Cortex of kidney (tissue), 1 donor: ENCODE measurements at places on chromosomes 16 and 17.

DNA sequence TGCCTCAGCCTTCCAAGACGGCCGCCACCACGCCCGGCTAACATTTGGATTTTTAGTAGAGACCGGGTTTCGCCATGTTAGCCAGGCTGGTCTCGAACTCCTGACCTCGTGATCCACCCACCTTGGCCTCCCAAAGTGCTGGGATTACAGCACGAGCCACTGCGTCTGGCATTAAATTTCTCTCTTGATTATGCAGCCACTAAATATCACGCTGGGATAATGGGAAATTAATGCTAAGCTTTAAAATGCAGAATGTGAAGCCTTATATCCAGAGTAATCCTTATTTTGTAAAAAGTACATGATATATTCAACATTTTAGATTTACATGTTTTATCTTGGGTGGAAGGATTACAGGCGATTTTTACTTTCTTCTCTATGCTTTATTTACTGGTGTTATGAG is 89.2 kb downstream of the ANKRD11 start:
- DNase-seq = no peak

- no peak for DNase-seq
These were observed 6.3 kb downstream of the TTYH2 start for GRCh38 chr17:74219576-74220133.

DNA sequence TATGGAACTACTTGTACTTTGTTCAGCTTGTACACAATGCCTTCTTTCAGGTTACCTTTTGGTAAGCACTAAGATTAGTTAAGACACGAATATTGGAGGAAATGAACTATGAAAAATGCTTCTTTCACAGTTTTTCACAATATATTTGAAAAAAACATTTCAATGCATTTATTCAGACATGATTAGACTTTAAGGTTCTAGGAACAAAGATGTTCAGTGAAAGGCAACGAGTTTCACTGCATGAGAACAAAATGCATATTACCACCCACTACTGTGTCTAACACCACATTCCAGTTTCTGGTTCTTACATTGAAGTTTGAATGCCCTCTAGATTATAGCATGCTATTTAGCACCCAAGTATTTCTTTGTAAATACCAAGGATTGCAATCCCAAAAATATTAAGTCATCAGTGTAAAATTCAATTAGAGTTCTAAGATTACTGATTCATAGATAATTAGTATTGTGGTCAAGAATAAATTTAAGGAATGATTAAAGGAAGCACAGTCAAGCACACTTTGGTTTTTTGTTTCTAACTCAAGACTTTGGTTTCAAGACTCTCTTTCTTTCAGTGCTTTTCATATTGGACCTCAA is 261.7 kb downstream of the CEP112 start:
- DNase-seq = no peak

GRCh38 chr17:67125924-67126323 is 81.6 kb downstream of the CACNG1 start:
- no peak for DNase-seq

GRCh38 chr17:44071198-44071520 is 624 bp downstream of the G6PC3 start:
- no peak for DNase-seq

DNA sequence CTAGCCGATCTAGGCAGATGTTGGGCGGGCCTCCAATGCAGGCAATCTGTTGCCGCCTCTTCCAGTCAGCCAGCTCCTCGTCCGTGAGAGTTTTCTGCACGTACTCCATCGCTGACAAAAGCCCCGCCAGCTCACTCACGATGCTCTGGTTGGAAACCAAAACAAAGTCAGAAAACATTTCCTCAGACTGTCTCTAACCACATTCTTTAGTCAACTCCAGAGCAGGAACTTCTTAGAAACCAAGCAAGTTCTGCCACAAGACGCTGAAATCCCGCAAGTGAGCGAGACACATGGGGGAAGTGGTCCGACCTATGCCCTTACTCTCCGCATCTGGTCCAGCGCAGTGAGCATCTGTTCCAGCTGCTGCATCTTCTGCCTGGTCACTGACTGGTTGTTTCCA is 49.1 kb downstream of the STAT5A start:
- DNase-seq = no peak

- no peak for DNase-seq
These were observed 251.8 kb downstream of the MAF start for GRCh38 chr16:79348521-79349306.

DNA sequence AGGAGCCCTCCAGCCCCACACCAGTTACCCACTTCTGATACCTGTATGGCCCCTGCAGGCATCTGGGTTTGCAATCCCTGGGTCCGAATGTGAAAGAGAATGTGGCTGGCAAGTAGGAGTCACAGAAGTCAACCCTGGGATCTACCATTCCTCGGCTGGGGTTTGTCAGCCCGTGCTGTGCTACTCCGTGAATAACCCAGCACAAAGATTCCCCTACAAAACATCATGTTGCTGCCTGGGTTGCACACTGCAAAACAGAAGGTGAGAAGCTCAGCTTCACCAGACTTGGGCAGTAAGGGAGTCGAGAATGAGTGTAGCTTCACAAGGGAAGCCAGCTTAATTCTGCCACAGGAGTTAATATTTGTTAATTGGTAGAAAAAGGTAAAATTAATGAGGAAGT is 137.1 kb downstream of the ZFHX3 start:
- no peak for DNase-seq

DNA sequence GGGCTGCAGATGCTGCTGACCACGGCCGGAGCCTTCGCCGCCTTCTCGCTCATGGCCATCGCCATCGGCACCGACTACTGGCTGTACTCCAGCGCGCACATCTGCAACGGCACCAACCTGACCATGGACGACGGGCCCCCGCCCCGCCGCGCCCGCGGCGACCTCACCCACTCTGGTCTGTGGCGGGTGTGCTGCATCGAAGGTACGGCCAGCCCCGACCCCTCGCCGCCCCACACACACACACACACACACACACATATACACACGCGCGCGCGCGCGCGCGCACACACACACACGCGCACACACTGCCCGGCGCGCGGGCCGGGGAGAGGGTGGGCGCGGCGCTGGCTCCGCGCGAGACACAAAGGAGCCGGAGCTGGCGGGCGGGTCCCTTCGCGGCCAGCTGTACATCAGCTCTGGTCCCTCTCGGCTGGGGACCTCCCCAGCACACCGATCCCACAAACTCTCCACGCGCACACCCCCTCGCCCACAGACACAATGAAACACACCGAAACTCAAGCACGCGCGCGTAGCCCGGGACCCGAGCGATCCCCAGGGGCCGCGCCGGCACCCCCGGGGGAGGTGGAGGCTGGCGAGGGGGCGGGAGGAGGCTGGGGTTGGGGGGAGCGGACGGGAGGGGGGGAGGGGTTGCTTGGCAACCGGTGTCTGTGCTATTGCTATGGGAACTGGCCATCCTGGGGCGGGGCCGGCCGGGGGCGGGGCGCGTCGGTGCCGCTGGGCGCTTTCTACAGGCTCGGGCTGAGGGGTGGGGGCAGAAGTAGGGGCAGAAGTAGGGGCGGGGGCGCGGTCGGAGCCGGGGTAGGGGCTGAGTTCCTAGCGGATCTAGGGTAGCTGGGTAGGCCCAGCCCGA is 658 bp downstream of the CACNG4 start:
- DNase-seq = no peak

DNA sequence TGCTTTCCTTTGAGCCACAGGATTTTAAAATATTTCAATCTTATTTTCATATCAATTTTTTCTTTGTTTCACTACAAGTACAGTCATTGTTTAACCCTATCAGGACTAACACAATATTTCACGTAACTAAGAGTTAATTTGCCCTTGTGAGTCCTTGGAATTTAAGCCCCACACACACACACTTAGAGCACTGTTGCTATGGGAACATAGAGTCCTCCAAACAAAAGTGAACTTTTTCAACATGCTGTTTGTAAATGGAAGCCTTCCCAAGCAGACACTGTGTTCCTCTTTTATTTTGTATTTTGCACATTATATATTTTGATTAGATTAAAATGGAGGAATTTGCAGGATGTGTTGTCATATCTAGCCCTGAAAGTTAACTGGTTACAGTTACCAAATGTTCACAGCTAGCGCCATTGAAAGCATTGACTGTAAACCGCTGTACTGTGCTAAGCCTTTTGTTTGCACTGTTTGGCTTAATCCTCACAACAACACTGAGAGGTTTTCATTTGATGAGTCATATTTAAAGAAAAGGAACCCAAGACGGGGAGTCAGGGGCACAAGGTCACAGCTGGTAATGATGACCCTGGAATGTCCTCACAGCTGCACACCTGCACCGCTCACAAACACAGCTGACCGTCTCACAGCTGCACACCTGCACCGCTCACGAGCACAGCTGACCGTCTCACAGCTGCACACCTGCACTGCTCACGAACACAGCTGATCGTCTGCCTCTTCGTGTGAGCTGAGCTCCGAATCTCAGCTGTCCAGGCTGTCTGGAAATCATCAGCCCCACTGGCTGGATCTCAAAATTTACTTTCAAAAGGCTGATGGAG is 6.3 kb downstream of the HSBP1 start:
- no peak for DNase-seq

- DNase-seq = no peak
These were observed 14.7 kb upstream of the RPTOR start for GRCh38 chr17:80529904-80530292.

DNA sequence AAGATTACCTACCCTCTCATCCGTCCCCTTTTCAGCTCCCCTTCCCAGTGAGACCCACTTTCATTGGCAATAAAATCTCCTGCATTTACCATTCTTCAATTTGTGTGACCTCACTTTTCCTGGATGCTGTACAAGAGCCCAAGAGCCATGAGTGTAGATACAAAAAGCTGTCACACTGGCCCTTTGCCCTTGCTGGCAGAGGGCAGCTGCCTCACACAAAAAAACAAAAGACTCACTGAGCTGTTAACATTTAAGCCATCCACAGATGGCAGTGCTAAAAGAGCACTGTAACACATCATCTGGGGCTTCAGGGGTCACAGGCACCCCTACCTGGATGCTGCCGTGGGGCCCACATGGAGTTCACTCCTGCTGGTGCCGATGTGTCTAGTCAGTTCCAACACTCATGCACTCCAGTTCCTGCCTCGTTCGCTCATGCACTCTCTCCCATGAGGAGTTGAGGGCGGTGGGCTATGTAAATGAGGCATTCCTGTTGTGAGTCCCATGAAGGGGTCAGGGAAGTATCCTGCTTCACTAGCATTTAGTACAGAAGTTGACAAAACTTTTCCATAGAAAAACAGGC is 123.1 kb downstream of the CA10 start:
- no peak for DNase-seq

DNA sequence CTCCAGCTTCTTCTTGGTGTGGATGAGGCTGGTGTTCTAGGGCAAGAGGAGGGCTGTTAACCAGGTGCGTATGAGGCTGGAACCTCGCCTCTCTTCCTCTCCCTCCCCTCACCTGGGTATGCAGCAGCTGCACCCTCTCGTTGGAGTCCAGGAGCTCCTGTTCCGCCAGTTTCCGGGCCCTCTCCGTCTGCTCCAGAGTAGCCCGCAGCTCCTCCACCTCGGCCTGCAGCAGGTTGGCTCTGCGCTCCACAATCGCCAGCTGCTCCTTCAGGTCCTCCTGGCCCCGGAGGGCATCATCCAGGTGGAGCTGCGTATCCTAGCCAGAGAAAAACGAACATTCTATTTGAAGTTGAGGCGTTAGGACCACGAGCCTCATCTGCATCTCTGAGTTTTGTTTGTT is 25.4 kb downstream of the MYH3 start:
- no peak for DNase-seq

DNA sequence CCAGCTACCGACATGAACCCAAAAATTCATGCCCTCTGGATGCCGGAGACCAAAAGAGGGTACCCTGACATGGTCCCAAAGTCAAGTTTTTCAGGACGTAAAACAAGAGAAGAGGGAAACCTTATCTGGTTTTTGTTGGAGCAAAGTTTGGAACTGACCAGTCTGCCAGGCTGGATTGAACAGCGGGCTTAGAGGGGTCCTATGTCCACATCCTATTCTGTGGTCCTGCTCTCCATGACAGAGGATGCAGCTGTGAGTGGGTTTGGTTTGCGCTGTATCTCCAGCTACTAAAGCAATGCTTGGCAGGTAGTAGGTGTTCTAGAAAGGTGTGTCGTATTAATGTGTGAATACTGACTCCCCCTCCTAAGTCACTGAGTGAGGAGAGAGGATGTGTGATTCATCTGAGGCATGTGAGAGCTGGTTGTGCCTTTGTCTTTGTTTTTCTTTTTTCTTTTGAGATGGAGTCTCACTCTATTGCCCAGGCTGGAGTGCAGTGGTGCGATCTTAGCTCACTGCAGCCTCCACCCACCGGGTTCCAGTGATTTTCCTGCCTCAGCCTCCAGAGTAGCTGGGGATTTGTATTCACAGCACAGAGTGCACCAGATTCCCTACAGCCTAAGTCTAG is 31.0 kb downstream of the PMM2 start:
- DNase-seq = no peak

- no peak for DNase-seq
These were observed 559 bp downstream of the CLUH start for GRCh38 chr17:2710803-2711607.

DNA sequence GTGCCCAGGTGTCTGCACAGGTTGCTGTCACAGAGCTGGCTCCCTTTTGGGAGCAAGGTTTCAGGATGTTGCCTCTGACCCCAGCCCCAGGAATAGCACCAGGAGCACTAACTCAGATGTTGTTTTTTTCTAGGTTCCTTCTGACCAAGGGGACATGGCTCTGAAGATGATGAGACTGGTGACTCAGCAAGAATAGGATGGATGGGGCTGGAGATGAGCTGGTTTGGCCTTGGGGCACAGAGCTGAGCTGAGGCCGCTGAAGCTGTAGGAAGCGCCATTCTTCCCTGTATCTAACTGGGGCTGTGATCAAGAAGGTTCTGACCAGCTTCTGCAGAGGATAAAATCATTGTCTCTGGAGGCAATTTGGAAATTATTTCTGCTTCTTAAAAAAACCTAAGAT is 28.1 kb downstream of the SCPEP1 start:
- no peak for DNase-seq

- DNase-seq = no peak
These were observed 6.1 kb downstream of the ATMIN start for GRCh38 chr16:81041696-81042095.

DNA sequence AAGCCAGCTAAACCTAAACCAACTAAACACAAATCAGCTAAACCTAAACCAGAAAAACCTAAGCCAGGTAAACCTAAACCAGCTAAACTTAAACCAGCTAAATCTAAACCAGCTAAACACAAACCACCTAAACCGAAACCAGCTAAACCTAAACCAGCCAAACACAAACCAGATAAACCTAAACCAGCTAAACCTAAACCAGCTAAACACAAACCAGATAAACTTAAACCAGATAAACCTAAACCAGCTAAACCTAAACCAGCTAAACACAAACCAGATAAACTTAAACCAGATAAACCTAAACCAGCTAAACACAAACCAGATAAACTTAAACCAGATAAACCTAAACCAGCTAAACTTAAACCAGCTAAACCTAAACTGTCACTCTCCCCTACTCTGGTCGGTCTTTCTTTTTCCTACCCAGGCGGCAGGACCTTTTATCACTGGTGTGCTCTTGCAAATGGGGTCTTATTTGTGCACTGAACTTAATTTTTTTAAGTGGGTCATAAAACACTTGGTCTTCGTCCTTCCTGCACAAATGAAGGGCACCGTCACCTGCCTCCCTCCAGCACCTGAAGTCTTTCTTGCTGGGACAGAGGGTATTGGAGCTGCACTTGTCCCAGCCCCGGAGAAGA is 7.2 kb downstream of the EVPL start:
- DNase-seq = no peak

GRCh38 chr16:10637337-10638037 is 57.1 kb upstream of the EMP2 start:
- no peak for DNase-seq
